ENCODE measurements at places on chromosomes 12 and 14.

DNA sequence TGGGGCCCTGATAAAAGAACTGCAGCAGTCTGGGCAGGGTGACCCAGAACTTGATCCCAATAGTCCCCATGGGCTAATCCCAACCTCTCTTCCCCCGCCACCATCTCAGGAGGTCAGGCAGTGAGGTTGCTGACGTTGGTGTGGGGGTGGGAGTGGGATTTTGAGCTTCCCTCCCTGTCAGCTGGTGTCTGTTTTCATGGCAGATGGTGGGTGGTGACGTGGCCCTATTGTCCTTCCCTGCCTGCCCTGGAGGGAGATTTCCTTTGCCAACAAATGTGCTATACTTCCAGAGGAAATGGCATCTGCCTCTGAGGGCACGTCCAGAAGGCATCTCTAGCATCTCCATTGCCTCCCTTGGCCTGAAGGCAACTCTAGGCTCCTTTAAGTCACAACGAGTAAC, 37.7 kb downstream of the NEUROD4 start:
- DNase-seq, result no peak

DNA sequence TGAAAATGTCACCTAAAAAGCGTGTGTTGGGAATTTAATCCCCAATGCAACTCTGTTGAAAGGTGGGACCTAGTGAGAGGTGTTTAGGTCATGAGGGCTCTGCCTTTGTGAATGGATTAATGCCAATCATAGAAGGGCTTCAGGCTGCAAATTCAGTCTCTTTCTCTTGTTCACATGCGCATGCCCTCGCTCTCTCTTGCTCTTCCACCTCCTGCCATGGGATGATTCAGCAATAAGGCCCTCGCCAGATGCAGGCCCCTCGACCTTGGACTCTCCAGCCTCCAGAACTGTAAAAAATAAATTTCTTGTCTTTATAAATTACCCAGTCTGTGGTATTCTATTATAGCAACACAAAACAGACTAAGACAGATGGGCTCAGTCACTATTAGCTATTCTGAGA, 55.4 kb downstream of the PLXNC1 start:
- no peak for DNase-seq

GRCh38 chr14:92540472-92541048, 27.0 kb downstream of the RIN3 start:
- no peak for DNase-seq

DNA sequence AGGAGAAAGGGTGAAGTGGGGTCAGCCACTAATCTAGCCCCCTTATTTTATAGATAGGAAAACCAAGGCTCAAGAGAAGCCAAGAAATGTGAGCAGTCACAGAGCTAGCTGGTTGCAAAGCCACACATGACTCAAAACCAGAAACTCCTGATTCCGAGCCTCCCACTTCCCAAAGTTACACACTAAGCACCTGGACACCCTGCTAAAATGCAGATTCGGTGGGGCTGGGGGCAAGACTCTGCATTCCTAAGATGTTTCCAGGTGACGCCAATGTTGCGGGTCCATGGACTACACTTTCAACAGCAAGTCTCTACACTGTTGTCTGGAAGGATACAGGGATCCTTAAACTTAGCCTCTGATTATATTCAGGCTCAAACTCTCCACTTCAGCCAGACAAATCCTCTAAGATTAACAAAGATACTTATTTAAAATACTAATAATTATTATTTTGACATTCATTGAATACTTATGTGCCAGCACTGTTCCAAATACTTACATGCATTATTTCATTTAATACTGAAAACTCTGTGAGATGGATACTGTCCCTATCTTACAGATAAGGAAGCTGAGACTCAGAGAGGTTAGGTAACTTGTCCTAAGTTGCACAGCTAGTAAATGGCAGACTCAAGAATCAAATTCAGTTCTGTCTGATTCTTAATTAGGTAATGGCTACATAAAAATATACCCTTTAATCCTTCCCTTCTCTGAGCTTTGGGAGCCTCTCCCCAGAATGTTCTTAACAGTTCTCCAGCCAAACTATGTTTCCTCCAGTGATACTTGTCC, 81.4 kb downstream of the CRACR2A start:
- no peak for DNase-seq

- no peak for DNase-seq
Measured at GRCh38 chr12:214003-214741, at the start of gene SLC6A12. Gene SLC6A12, minus strand, starts transcription at chr12:214157. Its CDS starts 4,171 bp downstream, at chr12:209986.

- DNase-seq, result no peak
Measured at GRCh38 chr12:71955970-71956369, 17.3 kb downstream of the TPH2 start.

DNA sequence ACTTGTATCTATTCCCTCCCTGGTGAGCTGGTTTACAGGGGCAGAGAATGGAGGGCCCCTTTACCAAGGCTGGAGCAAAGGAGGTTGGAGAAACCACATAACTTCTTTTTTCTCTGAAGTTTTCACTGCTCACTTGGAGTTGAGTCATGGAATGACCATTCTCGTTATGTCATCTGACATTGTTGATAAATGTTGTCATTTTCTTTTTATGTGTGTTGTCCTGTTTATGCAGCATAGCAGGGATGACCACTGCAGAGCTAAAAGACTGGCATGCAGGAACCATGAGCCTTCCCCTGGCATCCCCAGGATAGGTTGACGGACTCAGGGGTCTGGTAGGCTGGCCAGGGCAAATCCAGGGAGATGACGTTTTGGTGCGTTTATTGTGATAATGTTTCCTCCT, 256.8 kb upstream of the DDHD1 start:
- no peak for DNase-seq

DNA sequence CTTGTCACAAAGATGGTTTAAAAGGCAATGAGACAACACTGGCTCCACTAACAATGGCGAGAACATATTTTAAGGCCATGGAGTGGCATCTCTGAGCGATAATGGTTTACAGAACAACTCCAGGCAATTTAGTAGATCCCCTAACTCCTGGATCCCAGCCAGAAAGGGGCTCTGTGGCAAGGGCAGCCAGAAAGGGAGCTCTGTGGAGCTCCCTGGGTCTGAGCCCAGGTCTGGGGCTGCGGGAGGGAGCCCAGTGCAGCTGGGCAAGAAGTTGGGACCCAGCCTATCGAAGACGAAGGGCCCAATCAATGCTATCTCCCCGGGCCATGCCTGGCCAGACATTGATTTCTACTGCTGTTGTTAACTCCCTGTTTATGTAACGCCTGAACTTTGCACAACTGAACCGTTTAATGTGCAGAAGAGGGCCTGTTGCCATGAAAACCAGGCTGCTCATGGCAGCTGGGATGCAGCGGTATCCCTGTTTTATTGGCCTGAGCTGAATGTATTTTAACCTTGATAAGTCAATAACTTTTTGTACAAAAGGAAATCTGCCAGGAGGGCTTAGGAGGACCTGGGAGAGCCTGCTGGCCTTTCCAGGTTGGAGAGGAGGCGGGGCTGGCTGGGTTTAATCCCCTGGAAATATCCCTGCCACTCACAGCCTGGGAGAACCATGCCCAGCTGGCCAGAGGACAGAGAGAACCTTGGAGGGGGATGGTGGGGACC, 6.7 kb upstream of the FAM222A start:
- no peak for DNase-seq

DNA sequence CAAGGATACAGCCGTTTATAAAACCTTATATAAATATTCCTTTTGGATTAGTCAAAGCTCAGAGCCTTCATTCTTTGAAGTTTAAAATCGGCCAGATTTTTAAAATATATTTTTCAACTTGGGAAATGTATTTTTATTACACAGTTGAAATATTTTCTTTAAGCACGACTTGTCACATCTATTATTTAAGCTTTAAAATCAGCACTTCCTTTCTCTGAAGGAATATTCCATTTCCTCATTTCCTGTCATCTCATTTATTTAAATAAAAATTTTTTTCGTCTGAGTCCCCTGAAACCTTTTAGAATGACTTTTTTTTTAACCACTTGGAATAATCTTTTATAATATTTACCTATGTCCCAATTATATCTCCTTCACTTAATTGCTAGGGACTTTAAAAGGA, 107.5 kb upstream of the PDE3A start:
- no peak for DNase-seq

DNA sequence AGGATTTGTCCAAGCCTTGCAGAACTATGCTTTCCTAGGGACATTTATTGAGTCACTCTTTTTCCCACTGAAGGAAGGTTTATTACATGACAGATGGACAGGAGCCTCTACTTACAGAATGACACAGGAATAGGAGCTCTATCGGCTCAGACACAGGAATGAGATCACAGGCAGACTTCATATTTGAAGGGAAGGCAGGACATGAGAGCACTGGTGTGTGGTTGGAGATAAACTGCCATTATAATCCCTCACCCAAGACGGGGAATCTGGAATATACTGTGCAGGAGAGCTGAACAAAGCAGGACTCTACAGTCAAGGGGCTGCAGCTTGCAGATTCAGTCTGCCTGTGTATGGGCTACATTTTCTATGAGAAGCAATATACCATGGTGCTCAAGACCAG, 26.8 kb upstream of the IL22 start:
- DNase-seq, result no peak

DNA sequence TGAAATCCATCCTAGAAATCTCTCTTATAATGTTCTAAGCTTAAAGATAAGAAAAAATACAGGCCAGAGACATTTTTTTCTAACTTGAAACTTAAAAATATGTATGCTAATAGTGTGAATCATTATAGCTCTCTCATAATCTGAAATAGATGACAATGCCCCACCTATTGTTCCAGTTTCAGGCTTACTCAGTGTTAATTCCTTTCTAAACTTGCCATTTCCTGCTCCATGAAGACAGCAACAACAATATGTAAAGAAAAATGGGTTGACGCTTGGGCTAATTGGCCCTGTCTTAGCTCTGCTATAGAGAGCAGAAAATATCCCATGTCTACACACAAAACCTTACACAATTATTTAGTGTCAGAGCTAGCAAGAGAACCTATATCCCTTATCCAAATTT, 37.1 kb downstream of the LMO3 start:
- DNase-seq, result no peak

DNA sequence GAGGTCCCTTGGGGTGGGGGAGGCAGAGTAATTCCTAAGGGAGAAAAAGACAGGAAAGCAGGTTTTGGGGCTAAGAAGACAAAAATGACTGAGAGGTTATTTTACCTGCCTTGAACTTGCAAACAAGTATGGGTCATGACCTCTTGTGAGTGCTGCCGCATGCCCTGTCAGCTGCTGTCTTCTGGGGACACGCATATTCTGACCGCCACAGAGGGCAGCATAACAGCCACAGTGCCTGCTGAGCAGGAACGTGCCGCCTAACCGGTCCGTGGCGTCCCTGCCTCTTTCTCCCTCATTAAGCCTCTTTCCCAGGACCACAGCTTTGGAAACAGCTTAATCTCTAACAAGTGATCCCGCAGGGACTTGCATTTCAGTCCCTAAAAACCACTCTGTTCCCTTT, 51.3 kb upstream of the KCNA1 start:
- DNase-seq, result no peak
